Cerebellar nuclear complex (tissue), 1 donor: ENCODE measurements at places on chromosomes 11 and 22.

DNA sequence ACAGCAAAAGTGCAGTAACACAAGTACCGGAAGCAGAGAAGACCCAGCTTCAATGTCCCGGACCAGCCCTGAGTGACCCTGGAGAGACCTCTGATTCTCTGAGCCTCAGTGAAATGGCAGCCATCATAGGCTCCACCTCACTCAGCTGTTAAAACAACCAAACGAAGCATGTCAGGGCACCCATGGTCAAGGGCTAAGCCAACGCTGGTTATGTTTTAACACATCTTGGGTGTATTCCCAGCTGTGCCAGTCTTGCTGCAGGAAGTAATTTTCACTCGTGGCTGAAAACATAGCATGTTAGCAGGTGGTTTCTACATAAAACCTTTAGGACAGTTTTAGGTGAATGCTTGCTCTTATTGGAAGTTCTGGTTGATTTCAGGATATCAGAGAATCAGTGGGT is 30.9 kb downstream of the LMO2 start:
- DNase-seq, result no peak

DNA sequence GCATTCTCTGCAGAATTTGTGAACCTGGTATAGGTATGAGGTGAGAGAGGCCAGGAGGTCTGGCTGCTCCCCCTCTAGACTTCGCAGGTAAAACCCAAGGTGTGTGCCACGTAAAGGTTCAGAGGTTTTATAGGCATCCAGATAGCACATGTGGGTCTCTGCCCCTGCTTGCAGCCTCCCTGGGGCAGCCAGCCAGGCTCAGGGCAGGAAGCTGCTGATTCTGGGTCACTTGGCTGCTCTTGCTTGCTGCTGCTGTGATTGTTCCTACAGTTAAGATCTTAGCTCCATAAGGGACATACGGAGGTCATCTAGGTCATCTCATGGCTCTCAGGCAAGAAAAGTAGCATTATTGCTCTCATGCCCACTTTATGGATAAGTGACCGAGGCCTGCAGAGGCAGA is 30.2 kb downstream of the ZBTB16 start:
- DNase-seq, result no peak

GRCh38 chr11:76836613-76837291 is 24.0 kb upstream of the ACER3 start:
- DNase-seq, result no peak

GRCh38 chr22:23789121-23789520 is 2.4 kb downstream of the SMARCB1 start:
- no peak for DNase-seq

GRCh38 chr11:120904116-120904515 is 119.8 kb upstream of the TBCEL start:
- DNase-seq, result no peak

DNA sequence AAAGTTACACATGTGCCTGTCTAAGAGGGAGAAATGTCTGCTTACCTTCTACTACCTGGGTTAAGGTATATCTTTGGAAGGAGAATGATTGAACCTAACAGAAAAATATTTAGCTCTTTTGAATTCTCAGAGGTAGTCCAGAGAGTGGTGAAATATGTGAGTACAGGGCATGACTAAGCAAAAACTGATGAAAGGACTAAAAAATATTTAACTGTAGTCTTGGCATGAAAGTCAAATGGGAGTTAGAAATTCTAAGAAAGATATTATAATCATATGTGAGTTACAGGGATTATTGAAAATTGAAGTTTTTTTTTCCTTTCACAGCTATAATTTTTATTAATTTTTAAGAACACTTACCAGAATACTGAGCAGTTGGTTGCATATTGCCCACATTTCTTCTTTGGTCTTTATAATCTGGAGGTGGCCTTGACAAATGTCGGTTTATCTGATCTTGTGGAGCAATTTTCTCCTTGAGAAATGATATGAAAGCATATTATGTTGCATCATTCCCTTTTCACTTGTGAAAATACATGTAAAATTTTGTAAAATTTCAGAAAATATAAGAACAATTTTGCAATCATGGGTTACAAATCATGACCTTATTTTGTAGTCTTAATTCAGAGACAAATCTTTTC is 61.4 kb upstream of the MTMR2 start:
- DNase-seq, result no peak

- DNase-seq, result no peak
Observed at GRCh38 chr11:43579171-43579918, 101.2 kb upstream of the HSD17B12 start.

GRCh38 chr22:18154821-18155390 is 4.9 kb downstream of the USP18 start:
- DNase-seq, result no peak

DNA sequence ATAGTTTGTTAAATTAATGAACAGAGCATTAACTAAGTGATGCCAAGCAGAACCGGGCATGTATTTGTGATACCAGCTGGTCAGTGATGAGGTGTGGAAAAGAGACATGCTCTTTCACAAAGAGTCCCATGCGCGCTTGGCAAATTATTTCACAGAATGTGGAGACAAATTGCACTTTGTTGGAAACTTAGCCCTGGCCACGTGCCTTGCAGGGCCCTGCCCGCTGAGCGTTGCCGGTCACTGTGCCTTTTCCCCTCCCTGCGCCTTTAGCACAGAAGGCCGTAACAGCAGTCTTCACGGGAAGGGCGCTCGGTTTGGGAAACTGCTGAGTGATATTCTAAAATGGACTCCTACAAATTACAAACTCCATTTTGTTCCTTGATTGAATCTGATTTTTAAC is 235.9 kb downstream of the TBC1D22A start:
- no peak for DNase-seq

- DNase-seq, result no peak
Observed at GRCh38 chr11:100403816-100404215, 283.3 kb upstream of the ARHGAP42 start.
